ENCODE measurements at places on chromosomes 3 and 15.

GRCh38 chr3:172384836-172385235, 63.4 kb downstream of the GHSR start:
- DNase-seq = no peak

DNA sequence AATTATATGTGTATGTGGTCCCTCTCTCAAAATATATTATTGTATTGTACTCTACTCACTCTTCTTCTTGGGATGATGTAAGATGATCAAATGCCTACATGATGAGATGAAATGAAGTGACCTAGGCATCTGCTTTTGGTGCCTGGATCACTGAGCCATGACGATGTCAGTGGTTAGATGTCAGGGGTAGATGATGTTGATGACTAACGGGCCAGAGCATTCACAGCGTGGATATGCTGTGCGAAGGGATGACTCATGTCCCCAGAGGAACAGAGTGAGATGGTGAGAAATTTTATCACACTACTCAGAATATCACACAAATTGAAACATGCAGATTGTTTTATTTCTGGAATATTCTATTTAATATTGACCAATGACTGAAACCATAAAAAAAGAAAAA, 233.9 kb upstream of the CADM2 start:
- no peak for DNase-seq

DNA sequence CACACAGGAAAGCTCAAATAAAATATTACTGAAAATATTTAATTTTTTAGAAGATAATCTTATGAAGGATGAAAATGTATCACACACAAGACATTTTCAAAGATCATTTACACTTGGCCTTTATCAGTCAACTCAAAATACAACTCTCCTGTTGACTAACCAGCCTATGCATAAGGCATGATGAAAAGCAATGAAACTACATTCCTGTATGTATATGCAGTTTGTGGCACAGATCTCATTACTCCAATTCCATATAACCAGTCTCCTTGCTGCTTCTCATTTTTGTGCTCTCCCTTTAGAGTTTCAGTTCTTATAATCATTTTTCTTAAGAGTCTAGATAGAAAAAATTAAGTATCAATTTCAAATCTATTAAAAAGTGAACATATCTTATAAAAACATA, 25.8 kb downstream of the AQR start:
- DNase-seq = no peak

- DNase-seq = no peak
Measured at GRCh38 chr3:164387236-164387635, 691.1 kb downstream of the SI start.

- DNase-seq = no peak
Measured at GRCh38 chr15:57248074-57248473, 128.2 kb upstream of the CGNL1 start.

- no peak for DNase-seq
Measured at GRCh38 chr3:4043867-4044575, 244.8 kb downstream of the LRRN1 start.

- DNase-seq = no peak
Measured at GRCh38 chr3:27805282-27805681, 83.2 kb upstream of the EOMES start.

DNA sequence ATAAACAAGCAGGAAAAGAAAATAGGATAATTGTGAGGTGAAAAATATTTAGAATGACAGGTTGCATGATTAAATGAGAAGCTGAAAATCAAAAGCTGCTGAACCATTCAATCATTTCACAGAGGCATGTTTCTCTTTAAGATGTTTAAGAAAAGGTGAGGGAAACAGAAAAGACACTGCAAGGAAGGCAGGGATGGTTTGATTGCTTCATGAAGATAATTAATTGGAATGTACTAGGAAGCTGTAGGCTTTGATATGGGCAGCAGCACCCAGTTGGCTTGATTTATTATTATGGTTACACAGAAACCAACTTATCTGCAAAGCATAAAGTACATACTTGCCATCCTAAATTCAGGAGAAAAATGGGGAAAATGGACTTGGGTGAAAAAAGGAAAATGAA, 234.6 kb downstream of the SUCLG2 start:
- no peak for DNase-seq

DNA sequence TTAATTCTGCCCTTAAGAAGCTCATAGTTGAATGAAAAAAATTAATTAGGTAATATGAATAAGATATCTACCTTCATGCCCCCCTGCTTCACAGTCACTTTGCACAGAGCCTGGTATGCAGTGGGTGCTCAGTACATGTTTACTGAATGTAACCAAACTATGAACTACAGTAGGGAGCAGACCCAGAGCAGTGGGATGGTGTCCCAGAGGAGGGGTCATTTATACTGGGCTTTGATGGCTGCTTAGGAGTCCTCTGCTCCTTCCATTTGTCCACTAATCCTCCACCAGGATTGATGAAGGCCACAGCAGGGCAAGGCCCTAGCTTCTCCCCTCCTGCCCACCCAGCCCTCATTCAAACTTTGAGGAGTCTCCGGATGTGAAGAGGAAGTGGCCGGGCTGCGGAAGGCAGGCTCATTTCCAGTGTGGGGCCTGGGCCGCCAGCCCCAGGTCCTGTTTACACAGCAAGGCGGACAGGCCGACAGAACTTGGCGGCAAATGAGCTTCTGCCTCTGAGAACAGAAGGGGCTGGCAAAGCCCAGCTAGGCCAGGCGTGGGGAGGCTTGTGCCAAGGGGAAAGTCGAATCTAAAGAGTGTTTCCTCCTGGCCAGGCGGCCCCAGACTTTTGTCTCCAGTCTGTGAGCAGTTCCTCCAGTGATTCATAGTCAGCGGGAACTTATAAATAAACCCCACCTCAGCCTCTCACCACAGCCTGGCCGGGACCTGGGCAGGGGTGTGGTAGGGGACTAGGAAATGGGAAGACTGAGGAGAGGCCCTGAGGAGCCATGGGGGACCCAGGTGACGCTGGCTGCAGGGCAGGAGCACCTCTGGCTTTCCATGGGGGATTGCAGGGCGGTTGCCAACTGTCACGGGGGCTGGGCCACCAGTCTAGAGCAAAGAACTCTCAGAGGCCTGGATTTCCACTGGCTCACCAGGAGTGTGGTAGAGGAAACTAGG, 51.6 kb upstream of the LCTL start:
- no peak for DNase-seq
